DMS 273 treated with DMSO at 0.1 percent for 48 hours (cell line): ENCODE measurements at places on chromosomes 11 and 22.

GRCh38 chr11:85385547-85385946 lies 241.6 kb downstream of the DLG2 start:
- DNase-seq: no peak

DNA sequence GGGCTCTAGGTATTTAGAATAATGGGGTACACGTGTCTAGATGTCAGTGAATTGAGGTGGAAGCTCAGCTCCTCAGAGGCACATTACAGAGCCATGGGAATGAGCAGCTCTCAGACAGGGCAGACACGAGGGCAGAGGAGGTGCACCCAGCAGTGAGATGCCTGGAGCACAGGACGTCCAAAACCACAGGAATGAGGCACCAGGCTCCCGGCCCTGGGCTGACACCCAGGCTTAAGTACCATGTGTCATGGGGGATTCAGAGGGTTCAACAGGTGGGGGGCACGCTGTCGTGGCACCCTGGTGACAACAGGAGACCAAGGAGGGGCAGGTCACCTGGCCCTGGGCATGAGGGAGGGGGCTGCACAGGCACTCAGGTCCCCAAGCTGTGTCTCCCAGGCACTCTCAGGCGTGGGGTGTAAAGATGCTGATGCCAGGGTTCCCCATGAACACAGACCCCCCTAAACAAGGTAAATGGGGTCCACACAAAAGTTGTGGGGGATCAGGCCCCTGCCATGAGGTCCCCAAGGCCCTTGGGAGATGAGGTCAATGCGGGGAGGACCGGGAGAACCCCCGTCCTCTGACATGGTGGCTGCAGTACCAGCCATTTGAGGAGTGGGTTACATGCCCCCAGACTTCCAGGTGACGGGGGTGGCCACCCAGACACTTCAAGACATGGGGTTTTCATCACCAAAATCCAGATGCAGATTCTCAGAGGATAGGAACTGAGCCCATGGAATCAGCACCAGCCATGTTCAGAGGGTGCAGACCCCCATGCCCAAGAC lies 5.6 kb upstream of the SYT8 start:
- no peak for DNase-seq

GRCh38 chr11:61108847-61109585 lies 6.7 kb downstream of the CD5 start:
- no peak for DNase-seq

- DNase-seq: no peak
These were observed 261.3 kb upstream of the LRRC4C start for GRCh38 chr11:41720761-41721160.

- DNase-seq: no peak
These were observed 1.1 kb downstream of the UBASH3B start for GRCh38 chr11:122656631-122657101.

- DNase-seq: no peak
These were observed 25.9 kb upstream of the WNT7B start for GRCh38 chr22:46002757-46003270.

DNA sequence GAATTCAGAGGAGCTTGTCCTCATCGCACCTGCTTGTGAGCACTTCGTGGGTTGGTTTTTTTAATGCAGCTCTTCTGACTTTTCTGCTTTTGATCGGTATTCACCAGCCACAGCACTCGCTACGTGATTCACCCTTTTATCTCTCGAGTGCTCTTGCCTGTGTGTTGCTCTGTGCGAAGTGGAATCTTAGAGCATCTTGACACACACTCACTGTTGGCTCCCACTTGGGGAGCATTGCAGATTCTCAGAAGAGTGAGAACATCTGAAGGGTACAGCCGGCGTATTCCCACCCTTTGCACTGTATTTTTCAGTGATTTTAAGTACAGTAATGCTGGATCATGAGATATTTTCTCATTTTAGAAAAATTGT lies 10.9 kb downstream of the TNNT3 start:
- DNase-seq: no peak

GRCh38 chr11:103295704-103296103 lies 186.5 kb downstream of the DYNC2H1 start:
- no peak for DNase-seq

DNA sequence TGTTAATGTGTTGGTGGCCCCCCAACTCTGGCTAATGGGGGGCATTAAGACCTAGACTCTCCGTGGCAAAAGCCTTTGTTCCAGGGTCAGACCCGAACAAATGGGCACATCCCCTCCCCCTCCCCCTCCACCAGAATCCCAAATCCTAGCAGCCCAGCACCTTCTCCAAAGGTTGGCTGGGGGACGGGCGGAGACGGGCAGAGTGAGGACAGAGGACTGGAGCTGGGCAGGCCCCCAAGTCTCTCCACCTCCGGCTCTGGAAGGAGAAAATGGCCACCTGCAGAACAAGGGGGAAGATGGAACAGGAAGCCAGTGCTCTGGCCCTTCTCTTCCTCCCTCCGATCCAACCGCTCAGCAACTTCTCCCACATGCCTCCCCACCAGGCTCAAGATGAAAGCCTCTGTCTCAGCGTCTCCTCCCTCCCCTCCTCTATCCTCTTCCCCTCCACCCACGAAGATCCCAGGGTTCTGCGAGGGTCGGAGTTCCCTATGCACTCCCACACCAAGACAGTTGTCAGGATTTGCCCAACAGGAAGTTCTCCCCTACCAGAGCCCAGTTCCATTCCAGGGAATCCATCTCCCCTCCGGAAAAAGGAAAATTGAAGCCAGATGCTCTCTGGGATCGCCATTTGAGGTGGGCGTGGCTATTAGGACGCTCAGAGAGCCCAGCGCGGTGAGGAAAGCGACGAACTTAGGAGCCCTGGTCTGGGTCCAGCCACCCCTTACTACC lies 20.1 kb downstream of the ADA2 start:
- DNase-seq: no peak
